ENCODE measurements at places on chromosomes 11 and 22.

DNA sequence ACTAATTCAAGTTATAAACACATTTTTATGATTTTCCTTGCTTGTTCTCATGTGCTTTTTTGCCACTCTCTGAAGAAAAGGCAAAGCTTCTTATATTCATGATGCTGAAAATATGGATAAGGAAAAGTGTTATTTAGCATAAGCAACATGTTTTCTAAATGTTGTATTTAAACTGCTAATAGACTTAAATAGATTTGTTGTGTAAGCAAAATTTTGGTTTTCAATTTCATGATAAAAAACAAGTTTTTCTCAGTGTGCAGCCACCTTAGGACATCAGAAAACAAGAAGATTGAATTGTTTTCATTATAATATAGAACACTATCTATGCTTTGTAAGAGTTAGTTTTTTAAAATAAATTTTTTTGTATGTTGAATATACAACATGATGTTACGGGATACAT lies 2.3 kb downstream of the OR4A16 start:
- no peak for DNase-seq

DNA sequence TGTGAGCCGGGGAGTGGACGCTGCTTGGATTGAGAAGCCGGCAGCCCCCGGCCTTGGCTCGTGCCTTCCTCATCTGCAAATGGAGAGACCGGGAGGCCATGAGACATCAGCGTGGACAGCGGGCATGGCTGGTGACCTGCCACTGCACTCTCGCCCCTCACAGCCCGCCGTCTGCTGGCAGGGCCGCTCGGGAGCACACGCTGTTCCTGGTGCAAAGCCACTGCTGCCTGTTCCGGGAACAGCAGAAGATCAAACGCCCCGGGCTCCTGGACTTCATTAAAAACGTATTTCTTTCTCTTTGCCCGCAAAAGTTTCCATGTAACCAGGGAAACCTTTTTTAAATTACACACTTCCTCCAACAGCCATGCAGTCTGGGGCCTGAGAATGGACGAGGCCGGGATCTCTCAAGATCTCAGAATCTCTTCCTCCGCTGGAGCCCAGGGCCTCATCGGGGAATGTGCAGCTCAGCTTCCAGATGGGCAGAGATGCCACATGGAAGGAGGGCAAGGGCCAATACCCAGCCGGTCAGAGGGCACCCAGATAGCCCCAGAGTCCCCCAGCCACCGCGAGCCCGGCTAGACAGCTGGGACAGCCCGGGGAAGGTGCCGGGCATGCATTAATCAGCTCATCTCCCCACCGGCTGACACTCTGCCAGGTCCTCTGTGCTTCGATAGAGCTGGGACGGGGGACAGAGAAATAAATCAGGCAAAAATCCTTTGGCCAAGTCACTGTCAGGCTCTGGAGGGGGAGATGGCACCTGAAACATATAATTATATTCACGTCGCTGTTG lies 62.8 kb upstream of the PRR5 start:
- DNase-seq: no peak

DNA sequence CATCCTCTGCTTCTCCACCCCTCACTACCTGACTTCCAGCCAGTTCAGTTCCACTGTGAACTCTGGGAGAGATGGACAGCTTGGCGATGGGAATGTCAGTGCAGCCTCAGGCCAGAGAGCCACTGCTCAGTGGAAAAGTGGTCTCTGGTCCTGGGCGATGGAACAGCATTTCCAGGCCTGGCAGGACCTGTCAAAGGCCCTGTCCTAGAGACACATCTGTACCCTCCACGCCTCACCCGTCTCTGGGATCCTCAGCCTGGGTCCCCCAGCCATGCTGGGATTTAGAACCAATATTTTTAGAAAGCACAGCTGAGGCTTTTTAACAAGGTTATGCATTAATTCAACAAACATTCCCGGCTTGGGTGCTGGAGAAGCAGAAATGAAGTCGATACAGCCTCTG lies 165.7 kb downstream of the MN1 start:
- DNase-seq: no peak

DNA sequence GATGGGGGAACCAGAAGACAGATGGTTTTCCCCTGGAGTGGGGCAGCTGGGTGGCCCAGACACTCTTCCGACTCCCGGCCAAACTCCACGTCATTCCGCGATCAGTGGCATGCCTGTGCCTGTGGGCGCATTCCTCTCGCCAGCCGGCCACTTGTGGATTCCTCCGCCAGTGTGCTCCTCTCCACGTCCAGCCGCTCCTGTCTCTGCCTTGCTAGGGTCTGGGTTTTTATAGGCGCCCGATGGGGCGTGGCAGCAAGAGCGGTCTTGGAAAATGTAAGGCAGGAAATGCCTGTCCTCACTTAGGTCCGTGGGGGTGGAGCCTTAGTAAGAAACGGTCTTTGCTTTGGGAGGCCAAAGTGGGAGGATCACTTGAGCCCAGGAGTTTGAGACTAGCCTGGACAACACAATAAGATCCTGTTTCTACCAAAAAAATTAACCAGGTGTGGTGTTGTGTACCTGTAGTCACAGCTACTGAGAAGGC lies 81.6 kb upstream of the SEPTIN5 start:
- DNase-seq: no peak

- DNase-seq: no peak
These were observed 61.6 kb downstream of the OR10A6 start for GRCh38 chr11:7869467-7869866.

DNA sequence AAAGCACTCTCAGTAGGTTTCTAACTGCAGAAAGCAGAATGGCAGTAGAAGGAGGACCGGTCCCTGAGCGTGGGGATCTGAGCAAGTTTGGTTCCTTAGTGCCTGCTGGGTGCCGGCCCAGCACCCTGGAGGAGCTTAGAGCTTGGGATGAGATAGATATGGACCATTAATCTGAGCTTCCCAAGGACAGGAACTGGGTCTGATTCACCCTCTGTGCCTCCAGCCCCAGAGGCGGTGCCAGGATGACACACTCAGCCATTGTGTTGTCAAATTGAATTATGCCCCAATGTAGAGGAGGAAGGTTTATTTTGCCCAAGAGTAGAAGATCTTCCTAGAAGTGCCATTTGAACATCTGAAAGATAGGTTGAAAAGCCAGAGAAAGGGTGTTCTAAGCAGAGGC lies 4.3 kb downstream of the ZC3H7B start:
- no peak for DNase-seq
